ENCODE measurements at places on chromosomes 2 and 18. TPM values are rescaled to one million over a fixed set of nuclear protein-coding genes. Genes with fewer than 3 reads are reported as not detected.

DNA sequence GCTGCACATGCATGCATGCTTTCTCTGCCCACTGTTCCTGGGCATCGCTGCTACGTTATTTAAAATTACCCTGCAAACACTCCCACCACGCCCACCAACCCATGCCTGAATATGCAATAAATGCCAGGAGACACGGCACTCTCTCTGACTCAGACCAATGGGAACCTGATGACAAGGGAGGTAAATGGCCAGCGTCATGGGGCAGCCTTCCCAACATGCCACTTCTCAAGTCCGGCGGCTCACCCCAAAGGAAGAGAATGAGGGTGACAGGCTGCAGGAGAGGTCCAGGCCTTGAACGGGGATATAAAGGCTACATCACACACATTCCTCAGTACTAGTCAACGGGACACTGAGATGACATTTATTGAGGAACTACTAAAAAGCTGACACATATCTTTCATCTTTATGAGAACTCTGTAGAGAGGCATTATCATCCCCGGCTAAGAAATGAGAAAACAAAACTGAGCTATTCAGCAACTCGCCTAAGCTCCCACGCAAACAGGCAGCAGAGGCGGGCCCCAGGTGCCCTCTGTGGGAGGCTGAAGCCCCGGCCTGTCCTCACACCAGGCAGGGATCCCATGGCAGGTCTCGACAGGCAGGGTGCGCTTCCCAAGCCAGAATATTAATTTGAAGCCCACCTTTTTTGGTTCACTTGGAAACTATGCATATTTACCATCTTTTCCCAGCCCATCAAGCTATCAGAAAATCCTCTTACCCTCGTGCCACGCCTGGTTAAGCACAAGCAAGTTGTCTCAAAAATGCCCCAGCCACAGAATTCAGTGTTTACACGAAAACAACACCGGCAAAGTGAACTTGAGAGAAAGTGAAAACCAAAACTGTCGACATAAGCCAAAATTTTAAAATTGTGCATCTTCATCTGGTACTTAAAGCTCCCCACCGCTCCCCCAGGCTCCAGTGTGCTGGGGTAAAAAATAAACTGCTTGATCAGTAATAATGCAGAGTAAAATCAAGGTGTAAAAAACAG lies 166.3 kb downstream of the HDAC4 start:
- no peak for DNase-seq

The ELOA2 gene
- not detected for polyA plus RNA-seq

The KIF3C gene
- polyA plus RNA-seq: 1.8 TPM

The SIX3 gene
- polyA plus RNA-seq: 0.11 TPM

- no peak for DNase-seq
Measured at GRCh38 chr18:8339952-8340351, 269.3 kb upstream of the RAB12 start.

Measured in thymus (tissue), 14 donors.